ENCODE measurements at places on chromosomes 3 and 15.

DNA sequence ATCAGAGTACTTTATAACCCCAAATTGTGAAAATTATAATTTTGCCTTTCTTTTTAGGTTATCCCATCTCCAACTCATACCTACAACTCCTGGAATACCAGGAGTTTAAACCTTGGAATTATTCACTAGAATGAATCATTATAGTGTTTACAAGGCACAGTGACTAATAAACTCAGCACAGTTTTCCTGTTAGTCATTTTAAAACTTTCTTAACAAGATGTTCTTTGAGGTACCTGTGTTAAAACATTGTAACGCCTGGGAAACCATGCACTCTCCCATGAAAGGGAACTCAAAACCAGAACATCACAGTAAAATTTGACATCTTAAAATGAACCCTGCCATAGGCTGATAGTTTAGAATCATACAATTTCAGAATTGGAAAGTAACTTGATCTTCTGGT, 132.4 kb upstream of the OSTN start:
- DNase-seq, result no peak

- DNase-seq, result no peak
These were observed 64.9 kb downstream of the DPH6 start for GRCh38 chr15:35481064-35481463.

DNA sequence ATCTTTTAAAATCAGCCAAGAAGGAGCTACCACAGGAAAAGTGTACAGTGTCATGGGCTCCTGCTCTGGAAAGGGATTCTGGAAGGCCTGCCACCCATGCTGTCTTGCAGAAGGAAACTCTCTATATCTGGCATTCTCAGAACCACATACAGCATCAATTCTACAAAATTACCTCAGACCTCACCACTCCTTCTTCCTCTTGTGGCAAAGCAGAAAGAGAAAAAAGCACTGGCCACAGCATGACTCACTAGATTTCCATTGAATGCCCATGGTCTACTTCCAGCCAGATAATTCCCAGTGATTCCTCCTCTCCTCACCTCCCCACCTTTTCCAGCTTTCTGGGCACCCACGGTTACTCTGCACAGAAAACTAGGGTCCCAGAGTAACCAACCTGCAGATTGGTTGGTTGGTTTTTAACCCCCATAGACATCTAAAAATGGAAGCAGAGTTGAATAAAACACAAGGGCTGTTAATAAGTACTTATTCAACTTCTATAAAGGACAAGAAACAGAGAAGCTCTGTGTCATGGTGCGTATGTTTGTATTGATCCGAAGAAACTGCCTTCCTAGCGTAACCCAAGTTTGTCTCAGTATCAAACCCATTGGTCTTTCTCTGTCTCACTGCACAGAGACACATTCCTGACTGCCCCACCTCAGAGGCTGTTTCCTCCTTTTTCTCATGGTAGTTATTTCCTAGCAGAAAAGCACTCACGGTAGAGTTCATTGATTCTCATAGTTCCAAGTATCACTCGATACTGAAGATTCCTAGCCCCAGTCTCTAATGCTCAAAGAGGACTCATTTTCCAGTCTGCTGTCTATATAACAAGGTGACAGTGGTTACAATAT, 67.7 kb downstream of the LDHAL6B start:
- DNase-seq, result peak; percentile 65

- DNase-seq, result no peak
These were observed 134.9 kb upstream of the ZBTB20 start for GRCh38 chr3:115281697-115282675.

GRCh38 chr3:102979191-102979590, 544.4 kb downstream of the ZPLD1 start:
- DNase-seq, result no peak

GRCh38 chr15:67769497-67770357, 55.6 kb upstream of the SKOR1 start:
- no peak for DNase-seq

GRCh38 chr3:4776980-4777581, 202.2 kb upstream of the BHLHE40 start:
- DNase-seq, result no peak

- DNase-seq, result no peak
These were observed 3.9 kb upstream of the ACAN start for GRCh38 chr15:88799341-88799740.

DNA sequence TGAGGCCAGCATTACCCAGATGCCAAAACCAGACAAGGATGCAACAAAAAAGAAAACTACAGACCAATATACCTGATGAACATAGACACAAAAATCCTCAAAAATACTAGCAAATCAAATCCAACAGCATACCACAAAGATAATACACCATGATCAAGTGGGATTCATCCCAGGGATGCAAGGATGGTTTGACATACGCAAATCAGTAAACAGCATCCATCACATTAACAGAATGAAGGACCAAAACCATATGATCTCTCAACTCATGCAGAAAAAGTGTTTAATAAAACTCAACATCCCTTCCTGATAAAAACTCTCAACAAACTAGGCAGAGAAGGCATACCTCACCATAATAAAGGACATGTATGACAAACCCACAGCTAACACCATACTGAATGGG, 14.0 kb upstream of the PIAS1 start:
- DNase-seq, result no peak

GRCh38 chr3:133159498-133160475, 121.6 kb downstream of the TMEM108 start:
- no peak for DNase-seq

DNA sequence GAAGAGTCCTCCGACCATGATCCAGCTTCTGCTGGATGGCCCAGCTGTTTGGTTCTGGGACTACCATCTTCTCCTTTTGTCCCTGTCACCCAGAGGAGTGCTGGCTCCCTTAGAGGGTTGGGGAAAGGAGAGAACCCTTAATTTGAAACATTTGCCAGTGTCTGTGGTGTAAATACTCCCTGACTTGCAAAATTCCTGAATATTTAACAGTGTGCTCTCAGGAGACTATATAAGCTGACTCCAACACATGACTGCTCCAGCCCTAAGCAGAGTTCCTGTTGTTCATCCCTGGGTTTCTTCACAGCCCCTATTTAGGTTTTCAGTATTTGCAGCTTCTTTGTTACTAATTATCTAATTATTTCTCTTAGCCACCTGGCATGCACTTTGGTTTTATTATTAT, 133.1 kb downstream of the CPNE4 start:
- no peak for DNase-seq

- DNase-seq, result no peak
These were observed 36.7 kb downstream of the ACSBG1 start for GRCh38 chr15:78197632-78198031.

DNA sequence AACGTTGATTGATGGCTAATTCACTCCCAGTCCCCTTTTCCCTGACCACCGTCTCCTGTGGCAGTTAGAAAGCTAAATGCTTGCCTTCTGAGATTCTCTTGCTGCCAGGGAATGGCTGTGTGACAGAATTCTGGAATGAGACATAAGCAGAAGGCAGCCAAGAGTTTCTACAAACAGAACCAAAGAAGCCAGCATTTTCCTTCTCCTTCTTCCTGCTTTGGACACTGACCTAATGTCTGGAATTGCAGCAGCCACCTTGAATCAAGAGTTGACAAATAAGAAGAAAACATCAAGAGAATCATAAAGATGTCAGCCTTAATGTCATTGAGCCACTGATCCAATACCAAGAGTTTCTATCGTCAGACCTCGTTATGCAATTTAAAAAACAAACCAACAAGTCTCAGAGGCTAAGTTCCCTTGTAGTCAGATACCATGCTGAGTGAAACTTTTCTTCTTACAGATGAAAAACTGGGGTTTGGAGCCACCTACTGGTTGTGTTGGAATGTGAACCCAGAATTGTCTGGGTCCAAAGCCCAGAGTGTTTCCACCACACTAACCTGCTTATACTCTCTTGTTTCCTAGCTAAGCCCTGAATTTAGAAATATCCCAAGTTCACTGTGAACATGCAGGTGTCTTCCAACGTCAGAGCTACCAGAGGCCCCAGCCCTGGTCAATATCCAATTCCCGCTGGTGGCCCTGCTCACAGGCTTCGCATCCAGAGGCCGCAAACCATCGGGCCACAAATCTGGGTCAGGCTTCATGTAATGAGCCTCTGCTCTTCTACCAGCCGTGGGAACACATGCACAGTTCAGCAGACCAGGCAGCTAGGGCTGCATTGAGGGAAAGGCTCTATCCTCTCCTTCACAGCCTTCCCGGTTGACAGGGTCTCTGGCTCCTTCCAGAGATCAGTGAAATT, 42.5 kb downstream of the MCF2L2 start:
- DNase-seq, result peak; percentile 85

- DNase-seq, result no peak
These were observed 219.7 kb downstream of the WNT5A start for GRCh38 chr3:55267206-55267930.

DNA sequence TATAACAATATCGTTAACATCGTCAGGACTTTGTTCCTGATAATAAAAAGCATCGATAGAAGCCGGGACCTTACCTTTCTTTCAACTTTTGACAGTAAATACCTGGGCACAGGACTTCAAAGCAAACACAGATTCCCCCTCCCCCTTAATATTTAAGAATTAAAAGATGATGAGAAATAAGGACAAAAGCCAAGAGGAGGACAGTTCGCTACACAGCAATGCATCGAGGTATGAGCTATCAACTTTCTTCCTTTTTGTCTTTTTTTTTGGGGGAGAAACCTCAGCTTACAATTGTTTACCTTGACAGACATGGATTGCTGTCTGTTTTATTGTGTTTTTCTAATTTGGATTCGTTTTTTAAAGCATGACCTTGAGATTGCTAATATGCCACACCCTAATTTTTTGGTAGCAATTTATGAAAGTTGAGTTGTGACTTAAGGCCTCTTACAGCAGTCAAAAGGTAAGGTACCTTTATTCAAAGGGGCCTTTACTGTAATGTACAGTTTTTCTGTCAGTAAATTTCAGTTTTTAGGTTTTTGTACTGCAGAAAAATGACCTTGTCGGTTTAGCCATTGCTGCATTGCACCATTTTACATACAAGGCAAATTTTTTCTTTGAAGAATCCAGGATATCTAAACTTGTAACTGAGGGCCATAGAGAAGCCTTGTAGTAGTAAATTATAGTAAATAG, 1.1 kb downstream of the CHD2 start:
- no peak for DNase-seq

GRCh38 chr3:71428841-71429596, 154.5 kb downstream of the FOXP1 start:
- DNase-seq, result peak; percentile 36

DNA sequence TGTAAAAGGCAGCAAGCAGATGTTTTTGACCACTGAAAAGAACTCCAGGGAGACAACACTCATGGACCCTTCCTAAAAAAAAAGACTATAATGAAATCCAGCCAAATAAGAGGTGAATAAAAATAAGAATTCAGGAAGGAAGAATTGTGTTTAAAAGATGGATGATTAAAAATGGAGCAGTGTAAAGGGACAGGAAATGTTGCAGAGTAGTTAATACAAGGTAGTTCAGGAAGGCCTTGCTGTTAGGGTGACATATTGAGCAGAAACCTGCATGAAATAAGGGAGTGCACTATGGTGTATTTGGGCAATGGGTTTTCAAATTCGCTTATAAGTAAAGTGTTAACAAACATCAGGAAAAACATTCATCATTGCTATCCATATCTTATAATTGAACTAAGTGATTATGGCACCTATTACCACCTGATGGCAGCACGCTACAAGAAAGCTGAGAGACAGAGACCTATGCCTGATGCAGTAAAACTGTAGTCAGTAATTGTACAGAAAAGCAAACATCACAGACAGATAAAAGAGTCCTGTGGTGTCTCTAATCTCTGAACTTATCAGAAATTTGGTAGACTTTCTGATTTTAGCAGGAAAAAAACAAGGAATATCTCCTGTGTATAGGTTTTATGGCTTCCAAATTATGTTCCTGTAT, 5.8 kb upstream of the DBR1 start:
- DNase-seq, result peak; percentile 40

GRCh38 chr3:195591220-195591619, 7.5 kb upstream of the APOD start:
- DNase-seq, result no peak

GRCh38 chr3:184489268-184489841, 72.2 kb upstream of the EPHB3 start:
- DNase-seq, result no peak

DNA sequence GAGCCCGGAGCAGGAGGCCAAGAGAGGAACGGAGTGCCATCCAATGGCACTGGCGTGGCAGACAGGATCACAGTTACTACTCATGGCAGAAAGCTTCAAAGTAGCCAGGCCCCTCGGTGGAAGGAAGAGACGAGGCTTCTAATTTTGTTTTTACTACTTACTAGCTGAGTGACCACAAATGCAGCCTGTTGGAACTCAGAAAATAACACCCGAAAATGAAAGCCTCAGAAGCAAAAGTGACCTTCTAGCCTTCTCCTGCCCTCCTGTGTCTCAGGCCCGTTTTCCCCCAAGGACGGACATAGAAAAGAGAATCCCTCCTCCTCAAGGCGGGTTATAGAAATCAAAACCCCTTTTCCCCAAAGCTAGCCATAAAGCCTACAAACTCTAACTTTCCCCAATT, 9.9 kb upstream of the STRA6 start:
- DNase-seq, result no peak

GRCh38 chr3:194097141-194097882, 38.6 kb upstream of the HES1 start:
- no peak for DNase-seq

- no peak for DNase-seq
These were observed 106.9 kb downstream of the LSM3 start for GRCh38 chr3:14285548-14285925.

GRCh38 chr15:83993591-83993990, 242.0 kb upstream of the GOLGA6L4 start:
- no peak for DNase-seq

- peak; percentile 13 for DNase-seq
These were observed 3.5 kb downstream of the MECOM start for GRCh38 chr3:169659820-169660674.

GRCh38 chr3:141610939-141611338, 124.1 kb downstream of the RASA2 start:
- DNase-seq, result no peak

Data from suppressor macrophage treated with lipopolysaccharide for 1 hour (primary cell).